ENCODE measurements at places on chromosomes 11 and 22.

GRCh38 chr11:17778956-17779860 is 44.6 kb downstream of the KCNC1 start:
- no peak for DNase-seq

- peak; percentile 43 for DNase-seq
These were observed 916 bp downstream of the GNG3 start for GRCh38 chr11:62708392-62708791.

- DNase-seq = no peak
These were observed 2.4 kb downstream of the ZDHHC24 start for GRCh38 chr11:66543263-66544107.

- no peak for DNase-seq
These were observed 45.1 kb upstream of the TSPAN18 start for GRCh38 chr11:44681698-44682097.

DNA sequence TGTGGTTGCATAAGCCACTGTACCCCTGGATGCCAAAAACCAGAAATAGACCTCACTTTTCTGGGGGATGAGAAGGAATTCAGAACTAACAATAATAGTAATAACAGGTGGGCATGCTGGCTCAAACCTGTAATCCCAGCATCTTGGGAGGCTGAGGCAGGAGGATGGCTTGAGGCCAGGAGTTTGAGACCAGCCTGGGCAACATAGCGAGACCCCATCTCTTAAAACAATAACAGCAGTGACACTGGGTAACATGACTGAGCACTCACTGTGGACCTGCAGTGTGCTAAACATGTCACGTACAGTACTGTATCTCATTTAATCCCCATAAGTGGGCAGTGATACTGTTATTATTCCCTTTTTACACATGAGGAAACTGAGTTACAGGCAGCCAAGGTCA is 10.0 kb downstream of the FLRT1 start:
- no peak for DNase-seq

DNA sequence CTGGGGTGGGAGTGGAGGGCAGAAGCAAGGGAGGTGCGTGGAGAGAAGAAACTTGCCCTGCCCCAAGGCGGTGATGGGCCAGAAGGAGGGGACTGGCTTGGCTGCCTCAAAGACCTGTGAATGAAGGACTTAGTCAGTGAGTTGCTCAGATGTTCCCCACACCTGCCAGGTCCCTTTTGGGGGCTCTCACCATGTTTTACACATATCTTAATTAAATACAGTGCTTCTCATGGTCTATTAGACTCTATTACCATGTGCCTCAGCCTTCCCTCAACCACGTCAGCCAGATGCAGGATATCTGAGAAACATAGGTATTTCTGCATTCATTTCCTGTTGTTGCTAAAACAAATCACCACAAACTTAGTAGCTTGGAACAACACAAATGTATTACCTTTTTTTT is 429.5 kb downstream of the BUD13 start:
- DNase-seq = no peak

GRCh38 chr11:85076535-85077330 is 550.4 kb downstream of the DLG2 start:
- DNase-seq = no peak

DNA sequence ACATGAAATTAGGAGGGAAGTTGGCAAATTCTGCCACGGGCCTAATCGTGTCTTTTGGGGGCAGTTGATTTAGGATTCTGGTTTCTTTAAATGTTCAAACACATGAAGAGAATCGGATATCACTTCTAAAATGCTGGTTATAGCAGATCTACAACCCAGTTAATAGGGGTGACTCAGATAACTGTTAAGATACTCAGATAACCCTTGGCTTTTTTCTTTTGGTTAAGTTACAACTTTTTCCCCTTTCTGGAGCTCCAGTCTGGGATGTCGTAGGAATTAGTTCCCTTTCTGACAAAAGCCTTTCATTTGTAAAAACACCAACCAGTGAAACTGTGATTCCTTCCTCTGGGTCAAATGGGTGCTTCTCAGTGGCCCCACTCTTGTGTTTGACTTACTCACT is 976 bp downstream of the DEPDC7 start:
- no peak for DNase-seq

DNA sequence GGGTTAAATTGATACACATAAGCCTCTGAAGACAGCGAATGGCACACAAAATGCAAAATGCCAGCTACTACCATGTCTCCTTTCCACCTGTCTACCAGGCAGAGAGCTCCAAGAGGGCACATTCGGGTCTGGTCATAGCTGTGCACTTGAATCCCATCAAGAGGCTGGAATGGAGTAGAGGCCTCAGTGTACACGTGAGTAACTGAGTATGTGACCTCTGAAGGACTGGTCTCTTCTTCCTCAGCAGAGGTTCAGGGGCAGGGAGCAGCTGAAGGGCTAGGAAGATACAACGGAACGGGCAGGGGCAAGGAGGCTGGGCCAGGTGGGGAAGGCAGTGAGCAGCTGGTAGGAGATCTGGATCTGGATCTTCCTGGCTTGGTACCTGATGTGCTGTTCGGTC is 56.3 kb upstream of the PHOX2A start:
- no peak for DNase-seq

DNA sequence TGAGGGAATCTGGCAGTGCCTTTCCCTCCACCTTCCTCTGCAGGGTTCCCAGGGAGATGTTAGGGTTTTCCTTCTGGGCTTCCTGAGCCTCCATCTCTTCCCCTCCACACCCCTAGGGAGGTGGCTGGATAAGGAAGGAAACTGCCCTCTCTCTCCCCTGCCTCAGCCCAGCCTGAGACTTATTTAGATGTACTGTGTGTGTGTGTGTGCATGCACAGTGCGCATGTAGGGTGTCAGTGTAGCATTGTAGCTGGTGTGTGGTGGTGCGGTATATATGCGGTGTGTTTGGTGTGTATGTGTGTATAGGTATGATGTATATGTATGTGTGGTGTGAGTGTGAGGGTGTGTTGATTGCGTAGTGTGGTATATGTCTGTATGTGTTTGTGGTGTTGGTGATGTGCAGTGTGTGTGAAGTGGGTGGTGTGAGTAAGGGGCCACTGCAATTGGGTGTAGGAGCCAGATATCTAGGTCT is 1.5 kb downstream of the FXYD6 start:
- DNase-seq = peak; percentile 36

DNA sequence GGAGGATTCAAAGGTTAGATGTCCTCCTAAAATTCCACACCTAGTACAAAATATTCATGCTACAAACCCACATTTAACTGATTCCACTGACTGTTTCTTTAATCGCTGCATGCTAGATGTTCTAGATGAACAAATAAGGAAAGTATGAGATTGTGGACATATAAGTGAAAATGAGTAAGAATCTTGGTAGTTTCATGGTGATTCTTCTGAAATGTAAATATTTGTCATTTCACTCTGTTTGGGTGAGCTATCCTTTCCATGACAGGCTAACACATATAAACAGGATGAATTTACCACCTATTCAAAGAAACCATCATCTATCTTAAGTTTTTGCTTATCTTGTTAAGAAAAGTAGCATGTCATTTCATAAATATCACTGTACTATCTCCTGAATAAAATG is 14.8 kb downstream of the OR5B3 start:
- no peak for DNase-seq

GRCh38 chr11:73151416-73151815 is 9.3 kb upstream of the FCHSD2 start:
- no peak for DNase-seq

GRCh38 chr22:32829451-32829851 is 27.9 kb downstream of the TIMP3 start:
- DNase-seq = no peak

- no peak for DNase-seq
These were observed 1033.7 kb downstream of the BRD1 start for GRCh38 chr22:48793949-48794348.

DNA sequence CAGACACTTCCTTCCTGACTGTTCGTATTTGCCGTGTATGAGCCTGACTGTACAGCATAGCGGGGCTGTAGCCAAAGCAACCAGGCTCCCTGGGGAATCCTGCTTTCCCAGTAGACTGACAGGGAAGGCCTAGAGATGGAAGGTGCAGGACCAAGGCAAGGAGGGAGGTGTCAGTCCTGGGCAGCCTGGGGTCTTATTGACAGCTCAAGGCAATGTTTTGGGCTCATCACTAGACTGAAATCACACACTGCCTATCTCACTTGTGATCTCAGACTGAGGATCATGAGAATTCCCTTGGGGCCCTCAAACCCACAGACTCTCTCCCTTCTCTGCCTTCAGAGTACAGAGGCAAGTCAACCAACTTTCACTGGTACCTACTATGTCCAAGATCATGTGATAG is 346.8 kb upstream of the NARS2 start:
- no peak for DNase-seq

DNA sequence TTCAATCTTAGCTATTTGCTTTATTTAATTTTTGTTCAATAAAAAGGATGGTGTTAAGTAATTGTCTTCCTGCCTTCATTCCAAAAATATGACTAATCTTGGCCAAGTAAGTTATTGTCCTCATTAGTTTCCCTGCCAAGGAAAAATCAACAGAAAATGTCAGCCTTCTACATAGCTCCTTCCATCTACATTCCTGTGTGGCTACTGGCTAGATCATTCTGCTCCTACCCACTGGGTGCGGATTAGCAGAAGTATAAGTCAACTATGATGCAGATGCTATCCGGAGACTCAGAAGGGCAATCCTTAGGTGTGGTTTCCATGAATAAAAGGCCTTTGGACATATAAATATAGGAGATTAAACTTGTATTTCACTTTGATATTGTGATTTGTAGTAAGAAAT is 154.4 kb downstream of the SBF2 start:
- no peak for DNase-seq

GRCh38 chr22:44401783-44402110 is 89.0 kb upstream of the SHISAL1 start:
- DNase-seq = no peak

DNA sequence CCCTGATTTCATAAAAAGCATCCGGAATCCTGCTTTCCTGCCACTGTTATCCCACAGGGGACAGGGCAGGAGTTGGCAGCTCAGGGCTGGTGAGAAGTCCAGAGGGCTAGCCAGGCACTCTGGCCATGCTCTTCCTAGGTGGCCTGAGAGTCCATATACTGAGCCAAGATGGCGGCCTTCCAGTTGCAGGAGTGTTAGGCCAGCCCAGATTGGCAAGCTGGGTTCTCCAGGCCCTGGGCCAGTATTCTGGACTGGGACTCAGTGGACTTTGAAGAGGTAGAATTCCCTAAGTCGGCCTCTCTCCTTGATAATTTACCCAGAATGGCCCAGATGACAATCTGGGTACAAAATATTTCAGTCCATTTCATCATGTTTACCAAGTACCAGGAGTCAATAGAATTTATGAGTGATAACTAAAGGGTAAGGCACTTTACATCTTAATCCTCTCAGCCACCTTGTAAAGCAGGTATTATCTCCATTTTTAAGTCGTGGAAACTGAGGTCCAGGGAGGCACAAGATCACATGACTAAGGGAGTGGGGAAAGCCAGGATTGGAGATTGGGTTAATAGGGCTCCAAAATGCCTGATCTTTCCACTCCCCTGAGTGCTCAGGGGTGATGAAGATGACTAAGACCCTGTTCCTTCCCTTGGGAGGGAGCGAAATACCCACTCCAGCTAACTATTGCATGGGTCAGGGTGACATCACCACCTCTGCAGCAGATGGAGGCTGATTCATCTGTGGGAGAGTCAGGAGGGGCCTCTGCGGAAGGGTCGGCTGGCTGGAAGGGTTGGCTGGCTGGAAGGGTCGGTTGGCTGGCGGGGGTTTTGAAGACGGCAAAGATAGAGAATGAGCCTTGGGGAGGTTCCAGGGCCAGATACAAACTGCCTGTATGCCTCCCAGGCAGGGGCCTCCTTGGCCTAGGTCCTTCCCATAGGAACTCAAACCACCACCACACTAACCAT is 1.2 kb upstream of the MICALL1 start:
- no peak for DNase-seq

DNA sequence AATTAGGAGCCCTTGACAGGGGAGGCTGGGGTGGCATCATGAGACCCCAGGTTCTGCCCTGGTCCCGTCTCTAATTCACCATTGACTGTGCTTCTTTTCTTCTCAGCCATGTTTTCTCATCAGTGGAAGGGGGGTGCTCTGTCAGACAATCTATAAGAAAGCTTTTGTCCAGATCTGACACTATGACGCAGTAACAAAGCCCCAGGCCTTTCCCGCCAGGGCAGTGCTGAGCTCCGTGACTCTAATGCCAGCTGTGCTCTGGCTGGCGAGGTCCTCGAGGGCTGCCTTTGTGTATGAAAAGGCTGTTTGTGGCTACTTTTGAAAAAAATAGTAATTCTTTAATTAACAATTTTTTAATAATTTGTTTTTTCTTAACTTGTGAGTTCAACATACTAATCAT is 3.2 kb downstream of the CD6 start:
- no peak for DNase-seq

DNA sequence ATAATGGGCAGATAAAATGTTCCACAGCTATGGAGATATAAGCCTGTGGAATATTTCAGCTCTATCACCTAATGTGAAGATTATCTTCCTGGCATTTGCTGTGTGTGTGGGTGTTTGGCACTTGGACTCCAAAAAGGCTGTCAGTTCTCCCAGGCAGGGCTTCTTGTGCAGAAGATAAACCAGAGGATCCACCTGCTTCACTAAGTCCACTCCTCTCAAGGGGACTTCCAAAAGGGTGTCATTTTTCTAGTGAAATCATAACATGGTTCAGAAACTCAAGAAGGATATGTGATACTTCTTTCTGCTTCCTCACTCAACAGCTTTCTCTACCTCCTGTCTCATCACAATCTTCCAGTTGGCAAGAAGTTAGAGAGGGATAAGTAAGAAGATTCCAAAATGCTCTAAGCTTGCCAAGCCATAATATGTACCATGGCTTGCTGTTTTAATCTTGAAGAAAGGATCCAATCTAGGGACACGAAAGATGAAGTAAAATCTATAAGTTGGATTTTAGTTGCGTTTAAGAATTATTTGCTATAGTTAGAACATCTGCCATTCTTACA is 206.2 kb upstream of the MTMR2 start:
- no peak for DNase-seq

DNA sequence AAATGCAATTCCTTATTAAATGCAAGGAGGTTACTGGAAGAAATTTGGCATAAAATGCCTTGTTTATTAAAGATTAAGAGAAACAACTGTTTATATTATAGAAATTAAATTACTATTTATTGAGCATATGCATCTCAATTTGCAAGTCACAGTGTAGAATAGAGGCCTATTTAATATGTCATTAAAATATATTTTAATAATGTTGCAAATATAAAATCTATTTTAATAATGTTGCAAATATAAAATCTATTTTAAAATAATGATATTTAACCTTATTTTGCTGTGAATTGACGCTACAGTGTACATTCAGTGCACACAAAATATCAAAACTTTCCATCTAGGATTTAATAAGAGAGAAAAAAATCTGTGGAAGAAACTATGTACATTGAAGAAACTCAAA is 188.1 kb downstream of the CNTN5 start:
- DNase-seq = no peak

- DNase-seq = no peak
These were observed 35.9 kb upstream of the TTC12 start for GRCh38 chr11:113278481-113278880.

DNA sequence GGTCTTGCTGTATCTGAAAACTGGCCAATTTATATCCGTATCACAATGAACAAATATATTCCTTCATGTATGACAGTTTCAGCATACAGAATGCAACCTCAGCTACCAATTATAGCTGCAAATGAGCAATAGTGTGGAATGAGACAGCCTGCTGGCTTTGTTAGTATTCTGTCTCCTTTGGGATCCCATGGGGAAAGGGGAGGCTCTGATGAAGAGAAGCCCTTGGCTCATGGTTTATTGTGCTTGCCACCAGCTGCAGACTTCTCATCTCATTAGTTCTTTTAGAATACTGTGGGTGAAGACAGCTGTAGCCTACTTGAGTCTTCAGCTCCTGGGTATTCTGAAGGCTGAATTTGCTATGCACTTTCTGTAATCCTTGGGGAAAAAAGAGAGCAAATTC is 42.4 kb downstream of the PITPNB start:
- DNase-seq = peak; percentile 10

GRCh38 chr22:36330655-36331305 is 57.0 kb downstream of the MYH9 start:
- DNase-seq = no peak
